SW 1271 (cell line): ENCODE measurements at places on chromosomes 12 and 14.

DNA sequence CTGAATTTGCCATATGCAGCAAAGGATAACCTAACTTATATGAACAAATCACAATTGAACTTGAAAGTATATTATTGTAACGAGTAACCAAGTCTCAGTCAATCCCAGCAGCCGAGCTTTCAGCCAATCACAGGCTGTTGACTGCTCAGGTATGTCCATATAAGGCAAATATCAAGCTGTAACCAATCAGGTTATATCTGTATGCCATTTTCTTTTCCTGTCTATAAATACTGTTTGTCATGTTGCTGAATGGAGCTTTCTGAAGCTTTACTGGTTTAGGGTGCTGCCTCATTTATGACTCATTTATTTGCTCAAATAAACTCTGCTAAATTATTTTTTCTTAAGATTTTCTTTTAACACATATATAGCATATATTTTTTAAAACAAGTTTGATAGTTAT lies 1059.5 kb downstream of the GALC start:
- no peak for DNase-seq

GRCh38 chr12:104219908-104220404 lies 4.4 kb downstream of the TXNRD1 start:
- peak; percentile 86 for DNase-seq

- no peak for DNase-seq
Observed at GRCh38 chr12:47238669-47239114, 158.9 kb upstream of the AMIGO2 start.

DNA sequence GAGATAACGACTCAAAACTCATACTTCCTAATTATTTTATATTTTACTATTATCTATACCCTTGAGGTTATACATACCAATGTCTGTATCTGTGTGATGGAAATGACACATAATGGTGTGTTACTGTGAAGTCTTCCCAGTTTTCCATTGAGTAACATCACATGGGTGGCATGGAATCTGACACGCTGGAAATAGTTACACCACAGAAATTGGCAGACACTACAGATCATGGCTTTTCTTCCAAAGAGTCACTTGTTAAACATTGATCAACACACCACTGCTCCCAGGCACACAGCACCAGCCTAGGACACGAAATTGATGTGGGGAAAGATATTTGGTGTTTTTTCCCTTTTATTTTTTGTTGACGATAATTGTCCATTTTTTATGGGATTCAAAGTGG lies 33.0 kb upstream of the VWF start:
- DNase-seq, result no peak

- DNase-seq, result no peak
Observed at GRCh38 chr12:73656375-73656774, 881.3 kb upstream of the ATXN7L3B start.

- no peak for DNase-seq
Observed at GRCh38 chr14:86796221-86797074, 1196.5 kb downstream of the GALC start.

GRCh38 chr14:52269982-52270381 lies 2.5 kb downstream of the PTGDR start:
- DNase-seq, result no peak

- DNase-seq, result no peak
Observed at GRCh38 chr14:57461777-57462320, 31.8 kb downstream of the CCDC198 start.

DNA sequence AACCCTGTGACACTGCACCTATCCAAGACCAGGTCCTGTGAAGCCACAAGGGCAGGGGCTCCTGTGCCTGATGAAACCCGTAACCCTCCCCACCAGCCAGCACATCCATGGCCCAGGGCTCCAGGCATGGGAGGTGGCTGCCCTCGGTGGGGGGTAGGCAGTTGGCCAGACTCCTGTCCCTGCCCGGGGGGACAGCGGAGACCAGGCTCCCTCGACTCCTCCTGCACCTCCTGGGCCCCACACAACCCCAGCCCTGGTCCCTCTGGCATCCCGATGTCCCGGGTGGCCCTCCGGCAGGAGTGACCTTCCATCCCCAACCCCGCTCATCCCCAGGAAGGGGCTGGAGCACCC lies 11.4 kb downstream of the AKT1 start:
- DNase-seq, result no peak

GRCh38 chr12:74021937-74022336 lies 515.7 kb upstream of the ATXN7L3B start:
- peak; percentile 24 for DNase-seq

- no peak for DNase-seq
Observed at GRCh38 chr12:109151457-109151856, 35.1 kb downstream of the ACACB start.

- no peak for DNase-seq
Observed at GRCh38 chr14:93050761-93051160, 65.0 kb downstream of the ITPK1 start.

GRCh38 chr14:79899610-79900009 lies 311.7 kb downstream of the DIO2 start:
- DNase-seq, result no peak

- DNase-seq, result no peak
Observed at GRCh38 chr12:40832668-40833067, 140.4 kb downstream of the CNTN1 start.

- no peak for DNase-seq
Observed at GRCh38 chr12:125772403-125772802, 707.2 kb downstream of the AACS start.

DNA sequence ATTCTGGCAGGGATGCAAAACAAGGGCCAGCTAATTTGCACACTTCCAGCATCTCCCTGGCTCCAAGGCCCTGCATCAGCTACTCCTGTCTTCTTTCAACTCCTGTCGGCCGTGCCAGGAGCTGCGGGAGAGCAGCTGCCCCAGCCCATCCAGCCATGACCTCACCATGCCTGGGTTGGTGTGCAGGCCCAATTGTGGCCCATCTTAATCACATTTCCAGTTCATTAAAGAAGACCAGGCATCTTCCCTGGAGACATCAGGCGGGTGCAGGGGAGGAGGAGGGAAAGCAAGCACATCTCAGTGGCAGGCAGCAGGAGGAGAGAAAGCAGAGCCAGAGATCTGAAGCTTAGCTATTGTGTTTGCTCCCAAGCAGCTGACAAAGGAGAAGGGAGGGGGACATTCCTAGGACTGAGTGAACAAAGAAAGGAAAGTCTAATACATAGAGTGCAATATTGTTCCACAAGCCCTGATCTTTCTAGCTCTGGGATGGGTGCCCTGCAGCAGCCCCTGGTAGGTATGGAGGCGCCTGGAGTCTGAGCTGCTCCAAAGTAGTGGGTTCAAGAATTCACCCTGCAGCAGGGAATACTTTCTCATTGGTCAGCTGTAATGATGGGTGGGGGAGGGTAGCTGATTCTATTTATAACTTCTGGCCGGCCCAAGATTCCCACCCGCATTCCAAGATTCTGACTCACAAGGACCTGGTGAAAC lies 40.1 kb downstream of the VWF start:
- peak; percentile 10 for DNase-seq

- DNase-seq, result no peak
Observed at GRCh38 chr14:99991331-99991730, 73.9 kb upstream of the EVL start.

GRCh38 chr12:16531621-16532020 lies 74.3 kb downstream of the LMO3 start:
- DNase-seq, result no peak

GRCh38 chr14:70057519-70058136 lies 131.1 kb downstream of the SLC8A3 start:
- DNase-seq, result no peak

DNA sequence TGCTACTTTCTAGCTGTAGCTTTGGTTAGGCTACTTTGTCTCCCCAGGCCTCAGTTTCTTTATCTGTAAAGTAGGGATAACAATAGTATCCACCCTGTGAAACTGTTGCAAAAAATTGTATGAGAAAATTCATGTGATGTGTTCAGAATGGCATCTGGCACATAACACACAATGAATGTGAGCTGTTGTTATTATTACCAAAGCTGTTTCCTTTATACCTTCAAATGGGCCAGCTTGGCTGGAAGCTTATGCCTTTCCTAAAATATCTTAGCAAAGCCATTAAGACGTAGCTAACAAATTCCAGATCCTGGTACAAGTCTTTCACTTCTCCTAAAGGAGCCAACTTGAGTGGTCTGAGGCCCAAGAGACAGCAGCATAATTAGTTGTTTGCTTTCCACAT lies 25.2 kb upstream of the MANSC4 start:
- no peak for DNase-seq

GRCh38 chr12:81078469-81079196 lies 754 bp downstream of the ACSS3 start:
- no peak for DNase-seq

DNA sequence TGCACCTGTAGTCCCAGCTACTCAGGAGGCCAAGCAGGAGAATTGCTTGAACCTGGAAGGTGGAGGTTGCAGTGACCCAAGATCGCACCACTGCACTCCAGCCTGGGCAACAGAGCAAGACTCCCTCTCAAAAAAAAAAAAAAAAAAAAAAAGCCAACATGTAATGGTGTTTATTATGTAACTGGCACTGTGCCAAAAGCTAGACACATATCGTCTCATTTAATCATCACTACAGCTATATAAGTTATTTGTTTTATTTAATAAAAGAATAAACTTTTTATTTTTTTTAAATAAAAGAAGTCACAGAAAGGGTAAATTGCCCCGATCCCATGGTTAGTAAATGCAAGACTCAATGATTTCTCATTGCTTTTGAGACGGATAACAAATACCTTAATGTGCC lies 76.9 kb downstream of the PTCSC3 start:
- no peak for DNase-seq

DNA sequence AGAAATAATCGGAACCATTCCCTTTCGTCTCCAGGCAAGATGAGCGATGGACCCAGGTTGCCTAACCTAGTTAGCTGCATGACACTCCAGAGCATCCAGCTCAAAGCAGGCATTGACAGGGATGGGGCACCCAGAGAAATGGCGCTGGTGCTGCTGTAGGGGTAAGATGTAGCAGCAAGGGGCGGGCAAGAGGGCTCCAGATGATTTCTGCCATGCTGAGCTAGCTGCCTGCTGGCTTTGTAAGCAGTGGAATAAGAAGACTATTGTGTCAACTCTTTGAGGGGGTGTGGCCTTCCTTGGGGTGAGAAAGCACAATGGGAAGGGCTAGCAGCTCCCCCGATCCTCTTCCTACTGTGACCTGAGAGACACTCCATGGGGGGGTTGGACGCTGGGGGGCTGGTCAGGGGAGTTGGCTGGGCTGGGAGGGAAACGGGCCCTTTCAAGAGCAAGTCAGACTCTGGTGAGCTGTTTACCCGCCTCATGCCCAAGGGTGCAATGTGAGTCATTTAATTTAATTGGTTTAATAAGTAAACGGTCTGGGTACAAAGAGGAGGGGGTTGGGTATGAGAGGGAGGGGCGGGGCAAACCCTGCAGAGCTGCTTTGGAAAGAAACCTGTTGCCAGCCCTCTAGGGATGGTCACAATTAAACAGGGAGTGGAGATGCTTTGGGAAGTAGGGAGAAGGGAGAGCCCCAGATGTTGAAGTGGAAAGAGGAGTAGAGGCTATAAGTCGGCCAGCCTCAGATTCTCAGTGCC lies 50.5 kb downstream of the B4GALNT3 start:
- DNase-seq, result no peak

- no peak for DNase-seq
Observed at GRCh38 chr14:48857366-48857765, 728.8 kb downstream of the RPS29 start.

DNA sequence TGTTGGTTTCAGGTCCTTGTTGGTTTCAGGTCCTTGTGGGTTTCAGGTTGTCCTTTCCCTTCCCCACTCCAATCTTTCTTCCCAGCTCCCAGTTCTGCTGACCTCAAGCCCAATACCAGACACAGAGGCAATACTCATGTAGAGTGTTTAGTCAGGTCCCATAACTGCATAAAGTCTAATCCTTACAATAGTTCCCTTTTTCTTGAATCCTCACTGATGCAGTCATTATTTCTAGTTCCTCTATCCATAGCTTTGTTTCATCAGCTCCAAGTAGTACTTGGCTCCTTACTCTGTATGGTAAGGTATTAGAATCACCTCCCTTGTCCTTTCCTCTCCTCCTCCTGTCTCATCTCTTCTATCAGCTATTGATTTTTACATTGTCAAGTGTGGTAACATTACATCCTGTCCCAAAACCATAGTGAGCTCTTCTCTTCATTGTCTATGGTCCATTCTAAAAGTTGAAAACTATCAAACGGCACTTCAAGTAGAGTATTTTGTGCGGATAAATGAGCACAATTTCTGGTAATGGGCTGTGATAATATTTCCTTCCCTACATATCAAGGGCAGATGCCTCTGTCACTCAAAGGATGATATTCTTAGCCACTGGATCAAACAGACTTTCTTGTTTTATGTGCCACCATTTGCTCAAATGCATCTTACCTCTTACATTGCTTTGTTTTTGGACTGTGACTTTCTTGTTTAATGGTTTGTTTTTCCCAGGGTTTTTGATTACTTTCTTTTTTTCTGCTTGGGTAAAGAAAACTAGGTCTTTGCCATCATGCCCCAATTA lies 57.2 kb upstream of the JDP2 start:
- no peak for DNase-seq

DNA sequence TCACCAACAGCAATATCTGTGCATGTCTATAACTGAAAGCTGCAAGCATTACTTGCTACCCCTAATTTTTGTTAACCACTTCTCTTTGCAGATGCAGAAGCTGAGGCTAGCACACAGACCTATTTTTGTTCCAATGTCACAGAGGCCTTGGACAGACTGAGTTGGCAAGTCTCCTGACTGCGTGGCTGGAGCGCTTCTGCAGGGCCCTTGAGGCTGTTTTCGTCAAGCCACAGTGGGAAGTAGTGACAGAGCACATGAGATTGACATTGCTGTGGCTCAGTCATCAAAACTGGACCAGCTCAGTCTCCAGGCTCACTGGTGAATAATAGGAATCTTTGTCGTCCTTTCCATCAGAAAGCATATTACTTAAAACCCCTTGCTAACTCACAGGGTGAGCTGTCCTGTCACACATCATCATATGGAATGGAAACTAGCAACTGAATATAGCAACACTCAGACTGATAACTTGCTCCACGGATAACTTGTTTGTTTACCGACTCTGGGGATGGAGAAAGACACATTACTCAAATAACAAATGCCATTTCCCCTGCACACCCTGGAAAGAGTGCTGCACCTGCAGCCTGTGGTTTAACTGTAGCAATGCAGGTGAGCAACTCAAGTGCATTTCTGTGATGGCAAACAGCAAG lies 43.6 kb upstream of the DDX11 start:
- DNase-seq, result no peak

DNA sequence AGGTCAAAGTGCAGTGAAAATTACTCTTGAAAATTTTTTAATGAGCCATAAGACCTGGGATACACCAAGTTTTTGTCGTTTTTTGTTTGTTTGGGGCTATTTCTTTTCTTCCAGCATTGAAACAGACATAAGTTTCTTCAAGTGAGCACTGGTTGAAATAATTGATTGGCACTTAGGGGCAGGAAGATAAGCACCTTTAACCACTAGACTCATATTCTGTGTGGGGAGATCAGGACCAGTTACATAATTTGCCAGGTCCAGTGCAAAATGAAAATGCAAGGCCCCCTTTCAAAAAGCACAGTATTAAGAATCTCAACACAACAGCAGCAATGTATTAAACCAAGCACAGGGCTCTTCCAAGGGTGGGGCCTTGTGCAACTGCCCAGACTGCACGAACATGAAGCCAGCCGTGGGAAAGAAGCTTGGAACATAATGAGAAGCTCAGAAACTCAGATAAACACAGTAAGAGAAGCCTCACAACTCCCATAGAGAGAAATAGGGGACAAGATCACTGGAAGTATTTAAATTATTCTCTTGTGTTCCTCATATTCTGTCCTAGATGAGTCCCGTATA lies 3.2 kb upstream of the TCP11L2 start:
- DNase-seq, result no peak

- DNase-seq, result no peak
Observed at GRCh38 chr12:31214626-31215517, 111.1 kb downstream of the SINHCAF start.
